Naive B cell (primary cell): ENCODE measurements at places on chromosomes 12 and 14.

GRCh38 chr12:89470741-89471509, 53.7 kb downstream of the GALNT4 start:
- DNase-seq = peak; percentile 41

DNA sequence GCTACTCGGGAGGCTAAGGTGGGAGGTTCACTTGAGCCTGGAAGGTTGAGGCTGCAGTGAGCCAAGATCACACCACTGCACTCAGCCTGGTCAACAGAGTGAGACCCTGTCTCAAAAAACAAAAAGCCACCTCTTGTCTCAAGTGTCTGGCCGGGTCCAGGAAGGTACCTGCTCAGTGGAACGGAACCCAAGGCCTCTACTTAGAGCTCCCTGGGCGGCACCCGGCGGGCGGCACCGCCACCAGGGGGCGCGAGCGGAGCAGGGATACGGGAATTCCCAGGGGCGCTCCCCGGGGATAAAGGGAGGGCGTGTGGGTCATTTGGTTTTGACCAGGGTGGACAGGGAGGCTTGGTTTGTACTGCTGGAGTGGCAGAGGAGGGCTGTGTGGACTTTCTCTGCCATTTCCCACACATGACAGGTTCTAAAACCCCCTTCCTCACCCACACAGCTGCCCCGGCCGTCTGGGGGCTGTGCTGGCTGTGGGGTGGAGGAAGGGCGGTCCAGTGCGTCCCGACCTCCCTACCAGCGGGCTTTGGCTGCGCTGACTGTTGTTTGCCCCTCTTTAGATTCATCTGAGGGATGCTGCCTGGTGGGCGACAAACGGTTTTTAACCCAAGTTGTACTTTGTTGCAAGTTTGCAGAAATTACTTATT, 91.4 kb downstream of the SETD3 start:
- no peak for DNase-seq

DNA sequence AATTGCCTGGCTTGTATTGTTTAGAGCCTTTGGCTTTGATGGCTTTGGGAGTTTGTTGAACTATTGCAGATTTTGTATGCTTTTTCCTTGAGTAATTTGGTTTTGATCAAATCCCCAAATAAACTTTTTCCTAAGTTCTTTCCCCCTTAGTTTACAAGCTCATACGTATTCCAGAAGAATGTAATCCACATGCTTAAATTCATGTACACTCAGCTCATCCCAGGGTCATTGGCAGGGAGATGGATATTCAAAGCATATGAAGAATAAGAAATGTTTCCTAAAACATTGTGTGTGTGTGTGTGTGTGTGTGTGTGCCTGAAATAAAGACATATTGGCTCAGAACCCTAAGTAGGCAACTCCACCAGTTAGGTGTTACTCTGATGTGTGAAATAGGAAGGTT, 89.4 kb downstream of the TMEM30B start:
- no peak for DNase-seq

DNA sequence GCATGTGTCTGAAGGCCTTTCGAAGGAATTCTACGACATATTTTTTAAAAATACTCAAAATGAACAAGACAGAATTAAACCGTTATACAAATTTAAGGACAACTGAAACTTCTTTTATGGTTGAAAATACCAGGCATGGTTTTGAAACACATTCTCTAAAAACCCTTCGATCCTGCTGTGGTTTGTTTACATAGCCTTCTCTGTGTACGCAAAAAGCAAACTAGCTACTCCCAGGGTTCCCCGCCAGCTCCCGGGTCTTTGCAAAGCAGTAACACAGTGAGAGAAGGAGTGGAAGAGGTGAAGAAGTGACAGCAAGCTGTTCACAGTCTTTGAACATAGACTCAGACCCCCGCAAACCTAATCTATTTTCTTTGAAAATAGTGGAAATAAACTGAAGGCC, 2.2 kb upstream of the TC2N start:
- DNase-seq = no peak

DNA sequence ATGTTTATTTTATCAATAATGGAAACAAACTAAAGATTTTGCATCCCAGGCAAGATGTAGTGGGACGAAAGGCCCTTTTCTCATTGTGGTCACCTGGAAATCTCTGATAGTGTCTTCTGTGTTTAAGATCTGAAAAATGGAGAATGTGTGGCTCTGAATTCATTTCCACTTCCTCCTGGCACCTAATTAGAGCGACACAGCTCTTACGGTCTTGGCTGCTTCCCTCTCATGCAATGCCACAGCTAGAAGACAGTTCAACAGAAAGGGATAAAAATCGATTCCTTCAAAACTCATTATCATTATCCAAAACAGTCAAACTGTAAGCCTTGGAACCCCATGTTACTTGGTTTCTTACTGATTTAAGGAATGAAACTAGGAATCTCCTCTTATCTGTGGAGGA, 9.3 kb downstream of the ST8SIA1 start:
- no peak for DNase-seq

- DNase-seq = no peak
Measured at GRCh38 chr12:117744418-117744817, 224.4 kb downstream of the KSR2 start.

DNA sequence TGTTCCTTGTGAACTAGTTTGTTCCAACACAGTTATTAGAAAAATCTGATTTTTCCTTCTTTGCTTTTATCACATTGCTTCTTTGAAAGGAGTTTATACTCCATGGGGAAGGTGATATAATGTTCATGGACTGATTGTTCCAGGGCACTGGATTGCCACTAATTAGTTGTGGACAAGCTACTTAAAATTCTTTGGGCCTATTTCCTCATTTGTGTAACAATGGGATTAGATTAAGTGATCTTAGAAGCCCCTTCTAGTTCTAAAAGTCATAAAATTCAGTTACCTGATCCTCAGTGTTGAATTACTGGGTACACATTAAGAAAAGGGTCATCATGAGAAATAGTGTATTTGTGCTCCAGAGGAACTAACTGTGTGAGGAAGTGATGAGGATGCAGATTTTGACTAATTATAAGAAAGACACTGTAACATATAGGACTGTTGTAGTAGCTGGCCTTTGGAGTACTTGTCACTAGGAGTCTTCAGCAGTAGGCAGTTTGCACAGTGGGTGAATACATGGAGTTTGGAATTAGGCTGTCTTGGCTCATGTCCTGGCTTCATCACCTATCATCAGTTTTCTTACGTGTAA, 82.2 kb downstream of the MIA2 start:
- DNase-seq = no peak

DNA sequence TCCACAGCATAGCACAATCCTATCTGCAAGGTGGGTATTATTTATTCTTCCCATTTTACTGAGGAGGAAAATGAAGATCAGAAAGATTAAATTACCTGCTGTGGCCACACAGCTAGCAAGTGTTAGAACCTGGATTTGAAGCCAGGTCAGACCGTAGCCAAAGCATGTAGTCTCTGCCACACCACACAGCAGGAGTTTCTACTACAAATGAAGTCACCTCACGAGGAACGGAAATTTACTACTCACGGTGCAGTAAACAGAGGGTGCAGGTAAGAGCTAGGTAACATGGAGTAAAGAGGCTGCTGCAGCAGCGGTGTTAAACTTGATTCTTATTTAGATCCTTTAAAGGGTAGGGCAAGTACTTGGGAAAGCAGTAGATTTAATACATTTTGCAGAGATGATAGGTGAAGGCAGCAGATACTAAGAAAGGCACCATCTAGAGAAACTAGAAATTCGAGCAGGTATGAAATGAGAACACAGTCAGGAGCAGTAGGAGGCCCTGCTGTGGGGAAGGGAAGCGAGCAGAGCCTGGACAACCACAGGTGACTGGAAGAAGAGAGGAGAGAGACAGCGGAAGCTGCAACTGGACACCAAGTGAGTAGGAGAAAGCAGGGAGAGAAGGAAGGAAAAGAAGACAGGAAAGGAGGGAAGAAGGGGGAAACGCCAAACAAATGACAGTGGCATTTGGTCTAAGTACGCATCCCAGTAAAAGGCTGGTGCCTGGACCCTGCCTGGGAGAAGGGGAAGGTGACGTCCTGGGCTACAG, 21.5 kb downstream of the SPTB start:
- DNase-seq = no peak

DNA sequence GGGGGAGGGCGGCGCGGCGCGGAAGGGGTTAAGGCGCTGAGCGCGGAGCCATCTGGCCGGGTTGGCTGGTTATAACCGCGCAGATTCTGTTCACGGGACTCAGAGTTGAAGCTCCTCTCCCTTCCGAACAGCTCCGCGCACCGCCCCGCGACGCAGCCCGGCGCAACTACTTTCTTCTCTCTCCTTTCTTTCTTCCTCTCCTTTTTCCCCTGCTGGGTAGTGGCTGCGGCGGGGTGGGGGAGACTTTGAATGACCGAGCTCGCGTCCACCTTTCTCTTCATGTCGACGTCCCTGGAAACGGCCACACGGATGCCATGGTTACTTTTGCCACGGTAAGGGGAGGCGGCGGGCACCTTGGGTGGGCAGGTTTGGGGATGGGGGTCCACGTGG, at the start of gene NTF3:
Gene NTF3 (plus strand): TSS at position 98 of the 390 bp plus-strand sequence. CDS start 217 bp downstream, at position 315.
- no peak for DNase-seq

DNA sequence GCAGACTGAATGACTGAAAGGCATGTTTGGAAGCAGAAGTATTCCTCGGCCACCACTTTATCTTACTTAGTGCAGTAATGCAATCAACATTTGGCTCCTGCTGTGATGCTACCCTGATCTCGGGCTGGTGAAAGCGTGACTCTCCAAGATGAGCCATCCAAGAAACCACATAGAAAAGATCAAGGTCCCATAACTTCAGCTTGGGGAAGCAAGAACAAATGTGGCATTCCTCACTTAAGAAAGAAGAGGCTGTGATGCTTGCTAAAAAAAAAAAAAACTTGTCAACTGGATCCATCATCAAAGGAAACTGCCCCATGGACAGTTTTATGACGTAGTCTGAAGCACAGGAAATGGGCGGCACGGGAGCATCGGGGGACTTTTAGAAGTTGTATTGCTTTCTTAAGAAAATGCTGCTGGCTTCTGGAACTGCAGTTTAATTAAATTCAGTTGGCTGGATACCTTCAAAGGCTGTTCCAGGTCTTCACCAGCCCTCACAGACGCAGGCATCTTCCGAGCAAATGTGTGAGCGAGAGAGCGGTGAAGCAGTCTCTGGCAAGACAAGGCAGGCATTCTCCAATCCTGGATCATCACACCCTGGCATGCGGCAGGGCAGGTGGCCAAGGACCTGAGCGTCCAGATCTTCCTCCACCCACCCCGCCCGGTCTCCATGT, 38.2 kb upstream of the MAP1LC3B2 start:
- no peak for DNase-seq

- no peak for DNase-seq
Measured at GRCh38 chr14:42002141-42002540, 395.5 kb downstream of the LRFN5 start.

GRCh38 chr12:16241346-16241745, 36.1 kb downstream of the SLC15A5 start:
- DNase-seq = no peak

DNA sequence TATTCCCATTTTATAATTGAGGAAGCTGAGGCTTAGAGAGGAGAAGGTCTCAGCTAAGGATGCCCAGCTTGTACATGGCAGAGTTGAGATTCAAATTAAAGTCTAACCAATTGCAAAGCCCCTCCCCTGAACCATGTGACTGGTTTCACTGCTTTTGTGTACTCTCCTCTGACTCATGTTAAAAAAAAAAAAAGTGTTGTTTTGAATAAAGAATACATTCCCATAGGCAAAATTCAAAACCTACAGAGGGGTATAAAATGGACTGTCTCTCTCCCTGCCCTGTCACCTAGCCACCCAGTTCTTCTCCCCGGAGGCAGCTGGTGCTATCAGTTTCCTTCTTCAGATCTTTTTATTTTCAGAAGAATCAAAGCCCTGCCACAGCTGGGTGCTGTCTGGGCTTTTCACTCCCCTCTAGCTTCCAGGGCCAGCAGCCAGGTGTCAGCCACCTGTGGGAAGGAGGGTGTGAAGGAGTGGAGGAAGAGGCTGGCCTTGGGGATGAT, 5.4 kb downstream of the PSMD9 start:
- no peak for DNase-seq

- DNase-seq = peak; percentile 31
Measured at GRCh38 chr12:55707841-55708694, at the start of gene ITGA7. TSS of gene ITGA7 (minus strand) at chr12:55707904. CDS start at chr12:55707682, 222 bp downstream.

GRCh38 chr14:55111122-55111708, 17.8 kb upstream of the LGALS3 start:
- no peak for DNase-seq

- DNase-seq = no peak
Measured at GRCh38 chr14:26261368-26262122, 336.3 kb downstream of the NOVA1 start.
